Peyer's patch (tissue), 4 donors: ENCODE measurements at places on chromosomes 3 and 15. TPM values are rescaled to one million over a fixed set of nuclear protein-coding genes. Genes with fewer than 3 reads are reported as not detected.

Gene DLL4
- total RNA-seq, result 11.4 TPM

GRCh38 chr15:37220949-37221670 is 120.8 kb upstream of the MEIS2 start:
- no peak for DNase-seq

GRCh38 chr3:17640466-17640865 is 102.0 kb downstream of the TBC1D5 start:
- no peak for DNase-seq

DNA sequence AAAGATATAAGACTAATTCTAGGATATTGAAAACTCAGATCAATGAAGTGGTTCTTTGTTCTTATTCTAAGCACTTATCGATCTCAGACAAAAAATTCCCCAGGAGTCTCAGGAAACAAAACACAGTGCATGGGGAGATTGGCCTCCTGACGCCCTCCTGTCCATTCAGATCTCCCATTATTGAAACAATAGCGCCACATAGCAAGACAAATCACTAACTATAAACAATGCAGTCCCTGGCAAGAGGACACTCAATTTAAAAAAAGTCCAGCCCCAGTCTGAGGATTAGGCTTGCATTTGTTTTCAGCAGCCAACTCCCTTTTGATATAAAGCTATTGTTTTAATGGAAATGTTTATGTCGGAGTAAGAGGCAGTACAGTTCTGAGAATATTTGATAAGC is 528.2 kb downstream of the GABRG3 start:
- DNase-seq, result no peak

Gene PPP1R14D
- 42.9 TPM for total RNA-seq

- no peak for DNase-seq
Measured at GRCh38 chr3:133940536-133940935, 44.9 kb upstream of the RAB6B start.

GRCh38 chr3:27279123-27279522 is 90.1 kb downstream of the NEK10 start:
- DNase-seq, result no peak

Gene ZNF662
- 7.1 TPM for total RNA-seq

GRCh38 chr15:66883284-66883911 is 181.4 kb downstream of the SMAD6 start:
- peak; percentile 60 for DNase-seq

GRCh38 chr3:13391308-13391707 is 28.8 kb downstream of the NUP210 start:
- no peak for DNase-seq

GRCh38 chr3:45145223-45145622 is 955 bp downstream of the CDCP1 start:
- no peak for DNase-seq

Gene BFSP2
- total RNA-seq, result not detected

Gene CHRD
- 0.53 TPM for total RNA-seq

DNA sequence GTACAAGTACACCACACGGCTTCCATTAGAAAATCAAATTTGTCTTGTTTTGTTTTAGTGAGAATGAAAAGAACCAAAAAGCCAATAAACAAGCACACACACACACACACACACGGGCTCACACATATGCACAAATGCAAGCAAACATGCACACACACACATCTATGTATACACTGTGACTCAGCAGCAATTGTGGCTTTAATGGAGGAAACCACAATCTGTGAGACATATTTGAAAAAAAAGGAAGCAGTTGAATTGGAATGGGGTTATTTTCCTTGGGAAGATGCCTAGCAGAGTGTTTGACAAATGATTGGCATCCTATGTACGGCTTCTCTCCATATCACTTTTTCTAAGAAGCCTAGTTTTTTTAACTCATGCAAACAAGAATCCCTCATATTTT is 201.1 kb upstream of the ARRDC4 start:
- no peak for DNase-seq

- DNase-seq, result no peak
Measured at GRCh38 chr3:120793601-120794000, 51.1 kb downstream of the GTF2E1 start.

- no peak for DNase-seq
Measured at GRCh38 chr15:31387479-31388118, 61.0 kb downstream of the KLF13 start.

GRCh38 chr3:87145553-87145952 is 81.6 kb upstream of the CHMP2B start:
- no peak for DNase-seq
